Caki2 (cell line): ENCODE measurements at places on chromosomes 12 and 14. TPM values are rescaled to one million over a fixed set of nuclear protein-coding genes. Genes with fewer than 3 reads are reported as not detected.
A peak's percentile ranks its signal among the peaks of the same experiment; 100 is the strongest.

- peak; percentile 23 for DNase-seq
Measured at GRCh38 chr14:74913986-74914573, 9.0 kb downstream of the RPS6KL1 start.

GRCh38 chr12:87814625-87815024 lies 214.6 kb downstream of the C12orf50 start:
- DNase-seq = no peak

The BAG5 gene
- 2.6 and 4.4 TPM in 2 replicates for total RNA-seq

The DNAH10 gene
- 0.74 TPM in 1 of 2 replicates, not detected in the other for total RNA-seq

The TAS2R7 gene
- not detected in 2 replicates for total RNA-seq
